ENCODE measurements at places on chromosomes 2 and 18.

DNA sequence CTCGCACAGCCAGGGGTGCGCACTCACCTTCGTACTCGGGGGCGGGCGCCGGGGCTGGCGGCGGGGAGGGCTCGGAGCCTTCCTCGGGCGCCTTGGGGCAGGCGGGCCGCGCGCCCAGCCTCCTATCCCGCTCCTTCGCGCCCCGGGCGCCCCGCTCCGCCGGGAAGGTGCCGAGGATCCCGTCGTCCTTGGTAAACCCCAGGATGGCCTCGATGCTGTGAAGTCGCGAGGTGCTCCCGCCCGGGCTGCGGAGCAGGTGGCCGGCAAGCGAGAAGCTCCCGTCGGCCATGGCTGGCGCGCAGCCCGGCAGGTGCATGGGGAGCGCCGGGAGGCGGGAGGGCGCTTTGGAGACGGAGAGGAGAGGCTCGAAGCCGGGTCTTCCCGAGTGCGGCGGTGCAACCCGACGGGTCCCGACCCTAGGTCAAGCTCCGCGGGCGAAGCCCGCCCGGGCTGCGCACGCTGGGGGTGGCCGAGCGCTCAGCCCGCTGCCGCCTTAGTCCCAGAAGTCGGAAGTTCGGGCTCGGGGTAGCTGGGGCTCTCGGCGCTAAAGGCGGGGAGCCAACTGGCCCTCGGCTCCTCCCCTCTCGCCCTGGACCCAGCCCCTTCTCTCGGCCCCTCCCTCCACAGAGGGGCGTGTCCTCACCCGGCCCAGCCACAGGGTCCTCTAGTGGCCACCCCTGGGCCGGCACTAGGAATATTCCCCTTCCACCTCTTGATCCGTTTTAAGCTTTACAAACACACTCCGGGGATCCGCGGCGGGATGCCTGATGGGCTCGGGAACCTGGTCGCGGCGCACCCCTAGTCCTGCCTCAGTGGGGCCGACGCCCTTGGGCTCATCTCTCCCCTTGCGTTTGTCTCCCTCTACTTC lies at the start of gene RAX:
Gene RAX (minus strand): TSS at position 564 of the 868 bp plus-strand sequence. CDS start 248 bp downstream, at position 316.
- no peak for DNase-seq

GRCh38 chr2:240457223-240458043 lies 22.0 kb downstream of the GPC1 start:
- no peak for DNase-seq

DNA sequence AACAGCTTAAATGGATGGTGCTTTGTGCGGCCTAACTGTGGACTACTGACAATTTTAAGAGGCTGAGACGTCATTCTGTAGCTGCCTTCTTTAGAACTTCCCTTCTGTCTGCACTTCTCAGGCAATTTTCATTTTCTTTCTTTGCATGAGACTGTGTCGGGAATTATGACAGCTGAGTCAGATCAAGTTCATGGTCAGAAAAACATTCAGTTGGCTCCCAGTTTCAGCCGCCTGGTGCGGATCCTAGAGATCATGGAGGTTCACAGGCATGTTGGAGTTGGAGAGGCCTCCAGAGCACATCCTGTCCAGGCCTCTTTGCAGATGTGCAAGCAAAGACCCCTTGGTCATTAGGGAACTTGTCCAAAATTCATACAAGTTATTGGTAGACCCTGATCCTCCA lies 135.0 kb downstream of the TANC1 start:
- no peak for DNase-seq

DNA sequence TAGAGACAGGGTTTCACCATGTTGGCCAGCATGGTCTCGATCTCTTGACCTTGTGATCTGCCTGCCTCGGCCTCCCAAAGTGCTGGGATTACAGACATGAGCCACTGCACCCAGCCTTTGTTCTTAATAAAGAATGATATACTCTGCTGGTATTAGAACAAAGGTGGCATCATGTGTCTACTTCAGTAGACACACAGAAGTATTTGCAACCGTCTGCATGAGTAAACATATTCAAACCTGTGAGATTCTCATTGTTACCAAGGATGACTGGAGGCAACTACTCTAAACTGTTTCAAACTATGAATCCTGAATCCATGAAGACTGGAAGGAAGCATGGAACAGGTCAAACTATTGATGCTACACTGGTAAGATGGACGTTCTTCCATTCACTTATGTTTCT lies 32.1 kb downstream of the MBD2 start:
- DNase-seq = no peak

- DNase-seq = no peak
Observed at GRCh38 chr2:86371527-86371926, 34.1 kb upstream of the REEP1 start.

- no peak for DNase-seq
Observed at GRCh38 chr2:9330612-9331270, 92.6 kb downstream of the ITGB1BP1 start.

DNA sequence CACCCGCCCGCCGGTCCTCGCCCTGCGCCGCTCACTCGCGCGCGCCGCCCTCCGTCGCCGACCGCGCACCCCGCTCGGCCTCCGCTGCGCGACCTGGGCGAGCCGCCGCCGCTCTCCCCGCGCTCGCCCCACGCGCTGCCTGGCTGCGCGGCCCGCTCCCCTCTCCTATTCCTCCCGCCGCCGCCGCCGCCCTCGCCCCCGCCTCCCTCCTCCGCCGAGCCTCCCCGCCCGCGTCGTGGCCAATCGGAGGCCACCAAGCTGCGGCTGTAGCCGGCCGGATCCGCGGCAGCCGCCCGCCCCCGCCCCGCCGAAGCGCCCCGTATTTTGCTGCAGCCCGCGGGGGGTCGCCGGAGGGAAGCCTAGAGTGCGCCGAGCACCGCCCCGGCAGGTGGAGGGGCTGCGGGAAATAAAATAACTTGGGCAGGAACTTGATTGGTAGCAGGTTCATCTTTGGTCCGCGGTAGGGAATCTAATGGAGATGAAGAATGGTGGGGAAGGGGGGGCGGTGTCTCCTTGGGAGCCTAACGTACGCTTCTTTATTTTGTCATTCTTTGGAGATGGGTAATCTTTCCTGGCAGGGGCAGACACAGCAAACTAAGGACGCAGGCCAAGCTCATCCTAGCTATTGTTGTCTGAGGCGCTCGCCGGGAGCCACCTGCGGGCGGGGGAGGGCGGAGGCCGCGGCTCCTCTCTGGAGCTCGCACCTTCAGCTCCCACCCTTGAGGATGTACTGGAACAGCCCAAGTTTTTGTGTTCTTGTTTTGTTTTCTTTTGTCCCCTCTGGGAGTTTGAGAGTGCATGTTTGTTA lies 1.1 kb upstream of the CDH2 start:
- no peak for DNase-seq
